ENCODE measurements at places on chromosomes 7 and 10.

DNA sequence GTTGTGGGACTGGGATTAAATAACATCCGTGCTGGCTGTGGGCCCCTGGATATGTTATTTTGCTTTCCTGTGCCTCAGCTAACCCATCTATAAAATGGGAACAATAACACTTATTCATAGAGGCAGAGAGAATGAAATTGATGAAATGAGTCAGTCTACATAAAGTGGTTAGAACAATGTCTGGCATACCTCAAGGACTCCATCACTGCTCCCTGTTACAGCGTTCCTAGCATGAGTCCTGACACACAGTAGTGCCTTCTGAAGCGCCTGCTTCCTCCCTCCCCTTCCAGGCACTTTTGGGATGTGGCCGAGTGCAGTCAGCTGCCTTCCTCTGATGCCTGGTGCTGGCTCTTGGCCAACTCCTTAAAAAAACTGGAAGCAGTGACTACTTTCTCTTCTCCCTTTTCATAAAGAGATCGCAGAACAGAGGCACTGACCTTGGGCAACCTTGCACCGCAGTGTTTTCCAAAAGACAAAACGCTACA is 108.4 kb upstream of the ZMIZ1 start:
- DNase-seq = no peak

DNA sequence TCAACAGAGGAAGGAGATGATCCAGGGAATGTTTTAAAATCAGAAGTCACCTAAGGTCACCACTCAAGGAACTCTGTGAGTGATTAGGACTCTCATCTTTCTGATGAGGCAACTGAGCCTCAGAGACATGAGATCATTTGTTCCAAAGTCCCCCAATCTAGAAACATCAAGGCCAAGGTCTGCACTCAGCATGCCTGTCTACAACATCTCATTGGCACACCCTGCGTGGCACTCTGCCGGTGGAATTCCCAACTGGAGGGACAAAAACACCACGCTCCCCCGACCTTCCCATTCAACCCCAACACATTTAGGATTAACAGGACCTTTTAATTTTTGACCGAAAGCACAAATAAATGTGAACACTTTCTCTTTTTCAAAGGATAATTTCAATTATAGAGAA is 31.4 kb downstream of the CPXM2 start:
- DNase-seq = no peak

DNA sequence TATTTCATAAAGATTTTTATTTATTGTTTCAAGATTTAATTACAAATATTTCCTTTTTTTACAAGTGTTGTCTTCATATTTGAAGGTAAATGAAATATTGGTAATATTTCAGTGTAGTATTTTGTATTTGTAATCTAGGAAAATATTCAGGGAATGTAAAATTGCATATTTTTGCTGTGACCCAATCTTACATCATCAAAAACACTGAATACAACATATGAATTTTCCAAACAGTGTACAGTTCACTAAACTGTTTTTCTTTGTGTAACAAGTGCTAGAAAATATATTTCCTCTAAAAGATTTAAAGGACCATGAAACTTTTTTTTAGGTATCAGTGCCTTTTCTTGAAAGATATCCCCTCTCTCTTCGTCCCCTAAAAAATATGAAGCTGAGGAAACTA is 251.9 kb upstream of the KCND2 start:
- DNase-seq = no peak

DNA sequence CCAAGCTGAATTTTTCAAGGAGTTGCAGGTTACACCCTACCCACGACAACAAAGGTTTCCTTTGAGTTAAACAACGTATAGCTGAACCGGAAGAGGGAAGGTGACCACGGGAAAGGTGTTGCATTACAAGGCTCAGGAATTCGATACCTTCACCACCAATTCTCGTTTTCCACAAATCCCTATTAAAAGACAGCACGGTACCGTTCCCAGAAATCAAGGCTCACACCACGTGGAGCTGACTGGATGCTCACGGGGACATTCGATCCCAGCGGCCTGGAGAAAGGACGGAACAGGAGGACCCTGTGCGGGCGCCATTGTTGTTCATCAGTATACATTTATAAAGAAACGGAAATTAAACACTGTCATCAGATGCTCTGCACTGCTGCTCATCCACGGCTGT is 56.4 kb downstream of the CTBP2 start:
- DNase-seq = no peak

GRCh38 chr7:139060695-139061237 is 24.9 kb upstream of the ZC3HAV1L start:
- no peak for DNase-seq

DNA sequence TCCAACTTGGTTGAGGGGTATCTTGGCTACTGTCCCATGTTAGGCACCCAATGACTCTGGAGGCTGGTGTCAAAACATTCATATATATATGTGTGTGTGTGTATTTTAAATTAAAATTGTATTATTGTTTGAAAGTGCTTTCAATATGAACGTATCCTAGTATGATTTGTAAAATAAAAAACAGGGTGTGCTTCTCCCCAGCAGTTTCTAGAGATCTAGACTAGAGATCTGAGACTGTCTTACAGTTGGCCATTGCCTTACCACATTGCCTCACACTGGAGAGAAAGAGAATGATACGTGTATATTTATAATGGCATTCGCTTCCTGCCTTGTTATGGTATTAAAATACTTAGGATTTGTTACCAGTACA is 1.2 kb downstream of the BAG3 start:
- DNase-seq = no peak

DNA sequence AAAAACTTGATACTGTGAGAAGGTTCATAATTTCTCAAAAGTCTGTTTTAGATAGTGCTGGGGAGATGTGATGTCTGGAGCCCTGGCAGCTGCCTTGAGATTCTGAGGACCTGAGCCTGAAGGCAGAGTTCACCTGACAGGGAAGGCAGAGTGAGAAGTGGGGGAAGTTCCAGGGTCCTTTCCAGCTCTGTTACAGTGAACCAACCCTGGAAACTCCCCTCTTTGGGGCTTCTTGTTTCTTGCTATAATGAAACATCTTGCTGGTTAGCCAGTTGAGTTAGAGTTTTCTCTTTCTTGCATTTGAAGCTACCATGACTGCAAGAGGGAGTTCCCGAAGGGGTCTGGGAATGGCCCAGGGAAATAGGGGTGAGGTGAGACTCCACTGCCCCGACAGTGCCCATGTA is 158.9 kb upstream of the TNRC18 start:
- no peak for DNase-seq

DNA sequence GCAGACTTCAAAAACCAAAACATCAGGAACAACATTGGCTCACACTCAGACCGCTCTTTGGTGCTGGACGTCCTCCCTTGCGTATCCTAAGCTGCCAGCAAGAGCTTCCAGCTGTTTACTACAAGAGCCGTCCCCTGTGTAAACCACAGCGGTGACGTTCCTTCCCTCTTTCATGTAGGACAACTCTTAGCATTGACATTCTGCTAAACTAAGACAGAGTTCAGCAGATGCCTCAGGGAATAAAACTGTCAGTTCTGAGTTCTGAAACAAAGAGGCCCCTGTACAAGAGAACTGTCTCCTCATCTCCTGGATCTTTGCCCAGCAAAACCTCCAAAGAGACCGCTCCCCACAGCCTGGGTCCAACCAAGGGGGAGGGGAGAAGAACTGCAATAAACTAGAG is 57.8 kb upstream of the OPALIN start:
- DNase-seq = no peak

- DNase-seq = no peak
Measured at GRCh38 chr10:80161321-80162083, 29.0 kb downstream of the PLAC9 start.

GRCh38 chr10:31921031-31921430 is 7.6 kb downstream of the ARHGAP12 start:
- DNase-seq = no peak

GRCh38 chr7:133829336-133829897 is 297.7 kb upstream of the LRGUK start:
- DNase-seq = no peak

- no peak for DNase-seq
Measured at GRCh38 chr7:22146961-22147512, 201.3 kb upstream of the CDCA7L start.

- no peak for DNase-seq
Measured at GRCh38 chr10:13686331-13686752, 99.6 kb downstream of the PRPF18 start.

DNA sequence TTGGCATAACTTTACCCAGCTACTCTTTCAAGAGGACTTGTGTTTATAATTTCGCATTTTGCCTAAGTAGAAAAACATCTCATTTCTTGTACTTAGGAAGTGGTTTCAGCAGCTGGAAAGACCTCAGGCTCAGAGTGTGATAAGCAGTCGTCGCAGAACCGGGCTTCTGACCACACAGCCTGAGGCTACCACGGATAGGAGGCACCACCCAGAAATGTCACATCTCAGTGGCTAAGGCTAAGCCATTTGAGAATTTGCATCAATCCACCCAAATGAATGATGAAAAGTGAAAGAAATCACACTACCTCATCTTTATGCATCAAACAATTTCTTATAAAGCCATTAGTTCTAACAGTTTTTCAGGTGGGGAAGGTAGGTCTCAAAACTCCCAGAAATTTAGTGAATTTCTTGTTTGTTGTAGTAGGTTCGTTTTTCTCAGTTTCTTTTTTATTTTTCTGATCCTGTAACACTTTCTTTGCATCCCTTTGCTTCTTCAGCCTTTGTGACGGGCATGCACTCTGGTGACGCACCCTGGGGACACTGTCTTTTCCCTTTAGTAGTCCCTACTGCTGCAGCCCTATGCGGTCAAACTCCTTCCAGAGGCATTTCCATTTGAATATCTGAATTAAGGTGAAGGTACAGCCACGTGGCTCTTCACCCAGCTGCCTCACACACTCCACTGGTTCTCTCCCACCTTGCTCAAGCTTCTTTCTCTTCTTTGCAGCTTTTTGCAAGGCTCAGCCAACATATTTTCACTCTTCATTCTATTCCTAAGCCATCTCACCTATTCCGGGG is 68.5 kb downstream of the MAP3K8 start:
- no peak for DNase-seq

DNA sequence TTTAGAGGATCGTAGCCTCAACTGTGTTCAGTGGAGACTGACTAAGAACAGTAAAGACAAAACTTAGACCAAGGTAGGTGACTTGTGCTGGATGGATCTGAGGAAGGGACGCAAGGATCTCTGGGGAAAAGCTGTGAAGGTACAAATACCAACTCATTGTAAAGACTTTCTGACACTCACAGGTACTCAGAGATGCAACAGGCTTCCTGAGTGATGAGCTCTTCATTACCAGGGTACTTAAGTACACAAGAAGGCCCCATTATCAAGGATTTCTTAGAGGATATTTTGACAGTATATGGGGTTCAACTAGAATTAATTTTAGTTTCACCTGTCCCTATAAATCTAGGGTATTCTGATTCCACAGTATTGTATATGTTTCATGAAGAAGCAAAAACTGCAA is 440.7 kb downstream of the PLXDC2 start:
- DNase-seq = no peak

GRCh38 chr7:43294080-43294630 is 181.7 kb downstream of the HECW1 start:
- no peak for DNase-seq

DNA sequence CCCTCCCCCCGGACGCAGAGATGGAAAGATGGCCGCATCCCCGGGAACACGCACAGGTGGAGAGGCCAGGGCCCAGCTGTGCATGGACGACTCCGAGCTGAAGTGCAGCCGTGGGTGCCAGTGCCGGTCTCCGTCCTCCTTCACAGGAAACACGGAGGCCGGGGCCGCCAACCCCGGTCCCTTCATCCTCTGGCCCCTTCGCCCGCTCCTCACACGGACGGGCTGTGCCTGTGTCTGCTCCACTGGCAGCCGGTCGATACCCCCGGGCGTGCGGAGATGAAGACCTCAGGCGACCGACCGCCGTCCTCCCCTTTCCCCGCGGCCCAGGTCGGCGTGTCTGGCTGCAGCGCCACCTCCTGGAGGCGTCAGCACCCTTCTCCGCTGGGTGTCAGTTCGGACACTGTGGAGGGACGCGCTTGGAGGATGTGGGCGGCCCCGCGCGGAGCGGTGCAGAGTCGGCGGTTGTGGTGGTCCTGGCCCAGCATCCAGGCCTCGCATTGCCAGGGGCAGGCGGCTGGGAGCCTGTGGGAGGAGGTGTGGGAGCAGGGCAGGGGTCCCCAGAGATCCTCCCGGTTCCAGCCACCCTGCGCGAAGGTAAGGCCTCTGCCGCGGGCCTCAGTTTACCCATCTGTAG is 9.9 kb downstream of the ZNF511 start:
- DNase-seq = no peak

GRCh38 chr10:107767185-107767584 is 602.7 kb upstream of the SORCS1 start:
- no peak for DNase-seq

GRCh38 chr7:36366718-36367560 is 22.7 kb upstream of the ANLN start:
- DNase-seq = no peak

DNA sequence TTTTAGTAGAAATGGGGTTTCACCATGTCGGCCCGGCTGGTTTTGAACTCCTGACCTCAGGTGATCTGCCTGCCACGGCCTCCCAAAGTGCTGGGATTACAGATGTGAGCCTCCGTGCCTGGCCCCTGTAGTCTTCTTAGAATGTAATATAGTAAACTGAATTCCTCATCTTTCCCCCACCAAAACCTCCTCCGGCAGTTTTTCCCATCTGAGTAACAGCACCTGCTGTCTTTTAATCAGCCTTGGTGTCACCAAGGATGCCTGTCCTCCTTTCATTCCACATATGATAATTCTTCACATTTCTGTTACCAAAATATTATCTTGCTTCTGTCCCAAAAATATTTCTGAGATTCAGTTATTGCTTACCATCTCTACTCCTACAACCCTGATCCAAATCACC is 80.2 kb downstream of the ZEB1 start:
- DNase-seq = no peak

DNA sequence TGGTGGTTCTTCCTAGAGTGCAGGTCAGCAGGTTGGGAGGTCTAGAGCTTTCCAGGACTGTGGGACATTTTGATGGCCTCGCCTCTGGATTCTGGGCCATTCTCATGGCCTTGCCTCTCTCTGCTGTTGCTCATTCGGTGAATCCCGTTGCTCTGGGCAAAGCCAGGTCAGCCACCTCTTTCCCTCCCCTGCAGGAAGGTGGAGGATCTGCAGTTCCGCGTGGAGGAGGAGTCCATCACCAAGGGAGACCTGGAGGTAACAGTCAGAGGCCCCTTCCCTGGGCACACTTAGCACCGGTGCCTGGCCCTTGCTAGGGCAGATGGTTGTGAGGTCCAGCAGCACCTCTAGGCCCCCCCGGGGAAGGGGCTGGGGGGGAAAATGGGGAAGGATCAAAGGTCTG is 74.9 kb downstream of the CLIP2 start:
- no peak for DNase-seq

DNA sequence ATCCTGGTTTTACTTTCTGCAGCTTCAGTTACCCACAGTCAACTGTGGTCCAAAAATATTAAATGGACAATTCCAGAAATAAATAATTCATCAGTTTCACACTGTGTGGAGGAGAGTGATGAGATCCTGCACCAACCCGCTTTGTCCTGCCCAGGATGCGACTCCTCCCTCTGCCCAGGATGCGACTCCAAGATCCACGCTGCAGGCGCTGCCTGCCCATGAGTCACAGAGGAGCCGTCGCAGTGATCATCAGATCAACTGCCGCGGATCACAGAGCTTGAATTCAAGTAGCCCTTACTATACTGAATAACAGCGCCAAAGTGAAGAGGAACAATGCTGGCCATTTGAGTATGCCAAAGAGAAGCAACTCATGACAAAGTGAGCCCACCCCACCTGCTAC is 61.5 kb downstream of the GRB10 start:
- DNase-seq = no peak

- no peak for DNase-seq
Measured at GRCh38 chr10:92068900-92069299, 145.3 kb downstream of the BTAF1 start.

- no peak for DNase-seq
Measured at GRCh38 chr7:102170393-102170970, 116.2 kb upstream of the SH2B2 start.

- DNase-seq = no peak
Measured at GRCh38 chr7:94239661-94240234, 154.9 kb upstream of the COL1A2 start.

Measured in cortex of kidney (tissue), 1 donor.